ENCODE measurements at places on chromosomes 2 and 18.

GRCh38 chr2:189190685-189191084 is 11.1 kb upstream of the COL5A2 start:
- no peak for DNase-seq

DNA sequence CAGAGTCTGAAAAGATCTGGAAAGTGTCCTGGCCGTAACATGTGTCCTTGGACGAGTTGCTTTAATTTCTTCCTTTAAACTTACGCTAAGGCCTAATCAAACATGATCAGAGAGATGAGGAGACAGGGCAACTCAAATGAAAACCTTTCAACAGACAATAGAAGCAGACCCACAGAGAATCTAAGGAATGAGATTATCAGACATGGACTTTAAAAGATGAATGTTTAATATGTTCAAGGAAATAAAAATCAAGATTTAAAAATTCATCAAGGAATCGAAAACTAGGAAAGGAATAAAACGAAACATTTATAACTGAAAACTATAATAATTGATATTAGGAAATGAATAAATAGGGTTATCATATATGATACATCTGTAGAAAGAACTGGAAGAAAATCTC is 55.1 kb downstream of the RAB31 start:
- DNase-seq, result no peak

DNA sequence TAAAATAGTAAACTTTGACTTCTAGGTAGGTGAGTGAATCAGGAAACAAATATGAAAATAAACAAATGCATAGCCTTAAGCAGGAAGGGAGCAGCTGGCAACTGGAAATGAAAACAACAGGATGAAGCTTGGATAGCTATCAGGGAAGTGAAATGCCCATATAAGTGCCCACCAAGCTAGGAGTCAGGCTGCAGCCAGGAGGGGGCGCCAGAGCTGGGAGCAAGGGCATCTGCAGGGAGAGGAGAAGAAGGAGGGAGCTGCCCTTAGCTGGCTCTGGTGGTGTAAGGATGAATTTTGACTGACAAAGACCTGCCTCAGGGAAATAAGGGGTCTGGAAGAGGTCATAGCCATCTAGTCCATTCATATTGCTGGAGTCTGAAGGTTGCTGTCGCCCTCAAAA is 298.3 kb downstream of the TDRD15 start:
- no peak for DNase-seq

DNA sequence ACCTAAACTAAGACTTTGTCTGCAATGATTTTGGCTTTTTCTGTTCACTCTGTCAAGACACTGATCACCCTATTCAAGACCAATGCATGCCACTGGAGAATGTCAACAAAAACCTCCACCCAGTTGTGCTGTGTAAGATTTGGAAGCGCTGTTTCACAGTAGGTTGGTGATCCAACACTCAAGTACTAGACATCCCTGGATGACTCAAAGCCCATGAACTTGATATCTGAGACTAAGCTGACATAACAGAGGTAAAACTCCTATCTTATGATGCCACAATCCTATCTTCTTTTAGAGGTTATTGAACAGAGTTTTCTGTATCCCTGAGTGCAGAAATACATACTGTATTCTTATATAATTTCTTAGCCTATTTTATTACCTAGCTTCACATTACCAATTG is 251.3 kb upstream of the ETAA1 start:
- no peak for DNase-seq

GRCh38 chr2:86023366-86023712 is 82.3 kb downstream of the POLR1A start:
- no peak for DNase-seq

DNA sequence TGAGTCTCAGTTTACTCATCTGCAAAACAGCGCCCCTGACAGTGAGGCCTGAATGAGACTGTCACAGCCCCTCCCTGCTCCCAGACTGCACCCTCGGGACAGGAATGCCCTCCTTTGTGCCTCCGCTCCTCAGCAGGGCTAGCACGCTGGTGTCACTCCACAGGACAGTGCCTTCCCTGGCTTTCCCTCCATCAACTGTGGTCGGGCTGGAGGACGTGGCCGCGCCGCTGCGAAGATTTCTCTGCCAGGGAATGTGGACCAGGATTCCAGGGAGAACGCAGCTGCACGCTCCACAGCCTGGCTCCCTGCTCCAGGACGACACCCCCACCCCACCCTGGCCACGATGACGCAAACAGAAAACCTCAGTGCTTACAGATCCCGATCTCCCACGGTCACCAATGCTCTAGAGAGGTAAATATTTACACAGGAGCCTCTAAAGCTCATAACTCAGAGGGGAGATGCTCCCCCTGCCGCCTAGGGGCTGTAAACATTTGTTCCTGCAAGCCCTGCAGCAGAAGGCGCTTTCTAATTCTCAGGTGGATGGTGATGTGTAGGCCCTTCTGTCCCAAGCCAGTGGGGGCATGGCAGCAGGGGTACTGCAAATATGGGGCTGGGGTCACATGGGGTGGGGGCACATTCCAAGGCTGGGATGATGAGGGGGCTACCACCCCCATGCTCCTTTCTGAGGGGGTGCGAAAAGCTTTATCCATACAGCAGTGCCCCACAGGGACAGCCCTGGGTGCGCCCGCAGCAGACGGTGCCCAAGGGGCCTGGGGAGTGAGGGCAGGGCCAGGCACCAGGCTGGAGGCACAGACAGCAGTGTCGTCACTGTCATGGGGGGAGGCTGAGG is 12.4 kb downstream of the HS6ST1 start:
- no peak for DNase-seq

All from amygdala (tissue), 56 donors.